A549 treated with CpdA at 1 μM for 4 hours (cell line): ENCODE measurements at places on chromosomes 7 and 10. TPM values are rescaled to one million over a fixed set of nuclear protein-coding genes. Genes with fewer than 3 reads are reported as not detected.

NEURL1 gene
- total RNA-seq = 0.21 to 0.54 TPM (median 0.43 TPM) in 5 replicates

EBLN1 gene
- total RNA-seq = 0.08 TPM in 1 of 5 replicates, not detected in the others

SPDYE5 gene
- total RNA-seq = not detected in 5 replicates

CYP26C1 gene
- total RNA-seq = not detected in 5 replicates

MRLN gene
- not detected in 5 replicates for total RNA-seq

RNLS gene
- total RNA-seq = 8.2 to 10.9 TPM (median 8.2 TPM) in 5 replicates

CTNNA3 gene
- total RNA-seq = not detected in 5 replicates

RPEL1 gene
- 0.06 TPM in 1 of 5 replicates, not detected in the others for total RNA-seq

TRIM50 gene
- total RNA-seq = not detected in 5 replicates

ZNF804B gene
- not detected in 5 replicates for total RNA-seq

THSD7A gene
- total RNA-seq = 1.4 to 2.5 TPM (median 2.3 TPM) in 5 replicates

RTKN2 gene
- total RNA-seq = 0.79 to 1.4 TPM (median 0.89 TPM) in 5 replicates

NKX1-2 gene
- total RNA-seq = 0.03 TPM in 1 of 5 replicates, not detected in the others

CAMK2B gene
- total RNA-seq = 0.11 to 0.57 TPM (median 0.15 TPM) in 5 replicates

VOPP1 gene
- total RNA-seq = 83.1 to 92.1 TPM (median 88.8 TPM) in 5 replicates

CHRM2 gene
- not detected in 5 replicates for total RNA-seq

NME8 gene
- not detected in 5 replicates for total RNA-seq

RBP4 gene
- 5.3 to 10.7 TPM (median 7.6 TPM) in 5 replicates for total RNA-seq

CLRN3 gene
- not detected in 5 replicates for total RNA-seq

HOXA1 gene
- 2.8 to 4.0 TPM (median 3.4 TPM) in 5 replicates for total RNA-seq

RP9 gene
- total RNA-seq = 32.3 to 37.8 TPM (median 36.4 TPM) in 5 replicates

FAM25A gene
- 1.1 TPM in 1 of 5 replicates, not detected in the others for total RNA-seq

CFAP46 gene
- 1.0 to 1.5 TPM (median 1.3 TPM) in 5 replicates for total RNA-seq

CTAGE15 gene
- total RNA-seq = not detected in 5 replicates

SSC4D gene
- total RNA-seq = 0.41 to 1.7 TPM (median 1.3 TPM) in 5 replicates

PROSER2 gene
- total RNA-seq = 32.1 to 41.8 TPM (median 40.9 TPM) in 5 replicates

CDHR3 gene
- total RNA-seq = 5.1 to 6.0 TPM (median 5.4 TPM) in 5 replicates

AKR1E2 gene
- total RNA-seq = 6.0 to 9.2 TPM (median 7.5 TPM) in 5 replicates

HSPA14 gene
- 45.9 to 50.4 TPM (median 47.9 TPM) in 5 replicates for total RNA-seq

PNLIPRP2 gene
- 0.09 to 0.13 TPM (median 0.10 TPM) in 3 of 5 replicates, not detected in the others for total RNA-seq

ZP3 gene
- 18.4 to 22.7 TPM (median 20.0 TPM) in 5 replicates for total RNA-seq

CLCN1 gene
- total RNA-seq = 0.05 TPM in 1 of 5 replicates, not detected in the others

TDRD1 gene
- total RNA-seq = not detected in 5 replicates

SLC13A4 gene
- total RNA-seq = not detected in 5 replicates

FAM25C gene
- total RNA-seq = 1.2 to 4.7 TPM (median 1.8 TPM) in 3 of 5 replicates, not detected in the others

PON1 gene
- 0.14 to 0.59 TPM (median 0.45 TPM) in 5 replicates for total RNA-seq

IRF5 gene
- 12.6 to 14.9 TPM (median 14.1 TPM) in 5 replicates for total RNA-seq

SDK1 gene
- 0.34 to 0.86 TPM (median 0.59 TPM) in 5 replicates for total RNA-seq

AKR1C4 gene
- total RNA-seq = 0.26 to 0.42 TPM (median 0.37 TPM) in 5 replicates

CALML5 gene
- not detected in 5 replicates for total RNA-seq

TPST1 gene
- 8.0 to 9.8 TPM (median 9.6 TPM) in 5 replicates for total RNA-seq

CALY gene
- 0.62 to 0.91 TPM (median 0.76 TPM) in 4 of 5 replicates, not detected in the other for total RNA-seq
